ENCODE measurements at places on chromosomes 2 and 18.

DNA sequence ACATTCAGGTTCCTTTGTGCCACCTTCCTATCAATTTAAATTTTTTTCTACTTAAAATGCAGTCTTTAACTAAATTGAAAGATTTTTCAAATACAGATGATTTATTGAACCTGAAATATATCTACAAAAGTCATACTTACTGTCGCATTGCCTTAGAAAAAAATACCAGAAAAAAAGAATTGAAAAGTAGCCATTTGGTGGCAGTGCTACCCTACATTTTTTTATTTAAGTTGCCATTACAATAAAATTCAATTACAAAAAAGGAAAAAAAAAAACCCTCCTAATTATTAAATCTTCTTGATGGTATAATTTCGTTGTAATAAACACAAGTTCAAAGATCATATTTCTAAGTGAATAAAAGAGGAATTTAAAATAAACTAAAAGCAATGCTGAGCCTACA, 43.4 kb downstream of the DSC3 start:
- DNase-seq = no peak

- no peak for DNase-seq
Measured at GRCh38 chr2:204791230-204791629, 246.0 kb downstream of the PARD3B start.

- DNase-seq = no peak
Measured at GRCh38 chr2:44942304-44943030, 965 bp downstream of the SIX3 start.

GRCh38 chr18:62196980-62197379, 9.9 kb downstream of the RELCH start:
- no peak for DNase-seq

DNA sequence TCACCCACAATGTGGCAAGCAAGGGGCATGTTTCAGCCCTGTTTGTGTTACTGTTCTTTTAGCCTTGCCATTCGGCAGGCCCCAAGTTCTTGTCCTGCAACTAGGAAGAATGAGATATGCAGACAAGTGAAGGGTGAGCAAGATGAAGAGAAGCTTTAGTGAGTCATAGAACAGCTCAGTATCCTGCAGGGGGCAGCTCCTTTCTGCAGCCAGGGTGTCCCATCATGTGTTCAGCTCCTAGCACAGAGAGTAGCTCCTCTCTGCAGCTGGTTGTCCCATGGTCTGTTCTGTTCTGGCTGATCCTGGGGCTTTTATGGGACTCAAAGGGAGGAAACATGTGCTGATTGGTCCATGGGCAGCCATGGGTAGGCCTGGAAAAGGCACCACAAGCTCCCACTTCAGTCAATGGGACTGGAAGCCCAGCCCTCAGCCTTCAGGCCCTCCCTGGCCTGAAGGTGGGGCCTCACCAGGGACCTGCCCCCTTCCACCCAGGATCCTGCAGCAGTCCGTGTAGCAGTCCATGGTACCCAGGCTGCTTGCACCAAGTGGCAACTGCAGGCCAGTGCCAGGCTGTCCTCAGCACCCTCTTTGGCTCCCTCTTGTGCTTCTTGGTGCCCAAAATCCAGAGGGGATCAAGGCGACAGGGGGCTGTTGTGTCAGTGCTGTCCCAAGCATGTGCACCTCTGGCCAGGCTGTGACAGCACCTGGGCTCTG, 326.4 kb downstream of the NR4A2 start:
- DNase-seq = no peak
